Breast epithelium (tissue), 4 donors: ENCODE measurements at places on chromosomes 1 and 21.

DNA sequence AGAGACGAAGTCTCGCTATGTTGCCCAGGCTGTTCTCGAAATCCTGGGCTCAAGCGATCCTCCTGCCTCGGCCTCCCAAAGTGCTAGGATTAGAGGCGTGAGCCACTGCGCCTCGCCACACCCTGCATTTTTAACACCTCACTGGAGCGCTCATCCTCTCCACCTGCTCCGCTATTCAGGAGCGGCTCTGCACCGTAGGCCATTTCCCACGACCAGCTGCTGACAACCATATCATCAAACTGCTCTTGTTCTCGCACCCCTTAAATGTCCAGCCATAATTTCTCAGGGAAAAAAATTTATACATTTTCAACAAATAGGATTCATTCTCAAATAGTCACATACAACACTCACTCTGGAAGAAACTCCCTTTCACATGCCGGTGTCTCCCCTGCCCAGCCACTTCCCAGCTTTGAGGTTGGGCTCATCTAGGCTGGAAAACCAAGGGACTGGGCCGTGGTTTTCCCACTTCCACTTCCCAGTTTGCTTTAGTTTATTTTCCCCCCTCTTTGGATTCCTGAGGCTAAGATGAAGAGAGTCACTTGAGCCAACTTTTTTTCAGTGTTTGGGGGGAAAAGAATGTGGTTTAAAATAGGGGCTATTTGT, 639 bp upstream of the IPO9 start:
- H3K36me3 ChIP-seq = no peaks in the 10 kb centered on the region
- H3K27ac ChIP-seq = no peak overlapping the region
- peaks cover 9% of the 10 kb centered on the region for H3K4me1 ChIP-seq
- no peaks in the 10 kb centered on the region for H3K27me3 ChIP-seq
- no peak for DNase-seq

GRCh38 chr21:41428847-41429246, 2.8 kb downstream of the MX1 start:
- H3K4me1 ChIP-seq = no peaks in the 10 kb centered on the region
- no peaks in the 10 kb centered on the region for H3K36me3 ChIP-seq
- DNase-seq = no peak

- H3K27me3 ChIP-seq = no peaks in the 10 kb centered on the region
- H3K4me3 ChIP-seq = no peak overlapping the region
- no peaks in the 10 kb centered on the region for H3K36me3 ChIP-seq
These were observed 491.2 kb upstream of the ZRANB2 start for GRCh38 chr1:71572038-71572437.

DNA sequence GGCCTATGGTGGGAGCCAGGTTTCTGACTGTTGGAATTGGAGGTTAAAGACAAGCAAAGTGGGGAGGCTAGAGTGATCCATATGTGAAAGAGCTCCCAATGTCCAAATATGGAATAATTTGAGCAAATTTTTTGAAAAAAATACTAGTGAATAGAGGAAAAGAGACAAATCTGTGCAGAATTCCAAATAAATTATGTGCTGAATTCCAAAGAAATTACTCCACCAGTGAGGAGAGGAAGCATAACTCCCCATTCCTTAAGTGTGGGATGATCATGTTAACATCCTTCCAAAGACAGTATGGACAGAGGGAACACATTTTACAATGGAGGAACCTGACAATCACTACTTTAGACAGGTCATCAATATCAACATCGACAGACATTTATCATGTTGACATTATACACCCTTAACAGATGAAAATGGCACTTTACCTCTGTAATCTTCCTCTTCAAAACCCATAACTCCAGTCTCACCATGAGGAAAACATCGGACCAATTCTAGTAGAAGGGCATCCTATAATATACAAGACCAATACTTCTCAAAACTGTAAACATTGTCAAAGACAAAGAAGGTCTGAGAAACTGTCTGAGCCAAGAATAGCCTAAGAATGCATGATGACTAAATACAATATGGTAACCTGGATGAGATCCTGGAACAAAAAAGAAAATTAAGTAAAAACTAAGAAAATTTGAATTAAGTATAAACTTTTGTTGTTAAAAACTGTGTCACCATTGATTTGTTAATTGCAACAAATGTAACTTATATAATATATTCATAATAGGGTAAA, 71.5 kb upstream of the RGS4 start:
- no peaks in the 10 kb centered on the region for H3K4me1 ChIP-seq
- H3K36me3 ChIP-seq = no peaks in the 10 kb centered on the region
- no peak for DNase-seq
- no peak overlapping the region for H3K27ac ChIP-seq

- peak overlapping the region; percentile 40 for H3K27ac ChIP-seq
- no peaks in the 10 kb centered on the region for H3K36me3 ChIP-seq
- H3K4me1 ChIP-seq = no peaks in the 10 kb centered on the region
- H3K27me3 ChIP-seq = no peaks in the 10 kb centered on the region
- DNase-seq = no peak
These were observed 13.5 kb downstream of the TOR3A start for GRCh38 chr1:179095377-179095776.

DNA sequence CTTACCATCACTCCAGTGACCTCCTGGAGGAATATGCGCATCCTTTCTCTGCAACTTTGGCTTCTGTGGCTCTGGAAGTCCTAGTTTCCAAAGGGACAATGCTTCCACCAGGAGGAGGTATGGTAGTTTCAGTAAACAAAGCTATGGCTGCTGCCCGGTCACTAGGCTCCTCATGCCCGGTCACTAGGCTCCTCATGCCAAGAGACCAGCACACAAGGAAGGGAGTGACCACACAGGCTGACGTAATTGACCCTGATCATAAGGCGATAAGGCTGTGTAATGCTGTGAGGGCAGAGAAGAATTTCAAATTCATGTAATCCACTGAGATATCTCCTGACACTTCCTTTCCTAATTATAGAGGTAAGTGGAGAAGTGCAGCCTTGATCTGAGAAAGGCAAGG, 102.9 kb downstream of the DTL start:
- no peaks in the 10 kb centered on the region for H3K4me1 ChIP-seq
- H3K27me3 ChIP-seq = no peaks in the 10 kb centered on the region
- no peak for DNase-seq
- no peak overlapping the region for H3K4me3 ChIP-seq
- H3K27ac ChIP-seq = peak overlapping the region; percentile 19

DNA sequence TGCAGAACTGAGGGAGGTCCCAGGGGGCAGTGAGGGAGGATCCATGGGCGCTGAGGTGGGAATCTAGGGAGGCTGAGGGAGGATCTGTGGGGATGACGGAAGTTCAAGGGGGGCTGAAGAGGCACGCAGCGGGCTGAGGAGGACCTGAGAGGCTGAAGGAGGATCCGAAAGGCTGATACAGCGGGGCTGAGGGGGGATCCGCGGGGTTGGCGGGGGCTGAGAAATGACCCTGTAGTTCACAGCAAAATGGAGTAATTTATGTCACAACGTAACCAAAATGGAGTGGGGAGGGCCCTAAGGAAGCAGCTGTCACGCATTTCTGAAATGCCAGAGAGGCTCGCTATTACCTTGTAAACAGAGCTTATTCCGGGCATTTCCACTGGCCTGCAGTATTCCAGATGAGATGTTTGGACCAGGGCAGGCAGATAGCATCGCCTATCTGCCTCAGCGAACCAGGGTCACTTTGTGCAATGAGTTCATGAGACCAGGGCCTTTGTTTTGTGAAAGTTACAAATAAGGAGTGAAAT, 926 bp upstream of the MRPL55 start:
- H3K4me1 ChIP-seq = peaks cover 7% of the 10 kb centered on the region
- no peaks in the 10 kb centered on the region for H3K27me3 ChIP-seq
- peak overlapping the region; percentile 74 for H3K4me3 ChIP-seq
- DNase-seq = no peak

DNA sequence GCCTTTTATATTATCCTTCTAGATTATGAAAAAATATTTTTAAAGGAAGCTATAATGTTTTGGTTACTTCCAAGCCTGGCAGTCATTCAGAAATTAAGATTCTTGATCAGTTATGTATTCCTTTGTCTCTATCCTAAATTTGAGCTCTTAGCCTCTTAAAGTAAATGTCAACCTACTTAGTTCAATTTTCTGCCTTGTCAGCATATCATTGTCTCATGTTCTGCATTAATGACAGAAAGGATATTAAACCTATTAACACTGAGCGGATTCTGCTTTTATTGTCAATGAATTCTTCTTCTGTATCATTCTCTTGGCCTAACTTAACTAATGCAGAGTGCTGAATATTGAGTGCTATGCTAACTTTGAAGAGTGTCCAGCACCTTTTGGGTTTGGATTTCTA, 56.0 kb downstream of the SDCCAG8 start:
- H3K27me3 ChIP-seq = no peaks in the 10 kb centered on the region
- no peak overlapping the region for H3K27ac ChIP-seq
- H3K4me1 ChIP-seq = no peaks in the 10 kb centered on the region

DNA sequence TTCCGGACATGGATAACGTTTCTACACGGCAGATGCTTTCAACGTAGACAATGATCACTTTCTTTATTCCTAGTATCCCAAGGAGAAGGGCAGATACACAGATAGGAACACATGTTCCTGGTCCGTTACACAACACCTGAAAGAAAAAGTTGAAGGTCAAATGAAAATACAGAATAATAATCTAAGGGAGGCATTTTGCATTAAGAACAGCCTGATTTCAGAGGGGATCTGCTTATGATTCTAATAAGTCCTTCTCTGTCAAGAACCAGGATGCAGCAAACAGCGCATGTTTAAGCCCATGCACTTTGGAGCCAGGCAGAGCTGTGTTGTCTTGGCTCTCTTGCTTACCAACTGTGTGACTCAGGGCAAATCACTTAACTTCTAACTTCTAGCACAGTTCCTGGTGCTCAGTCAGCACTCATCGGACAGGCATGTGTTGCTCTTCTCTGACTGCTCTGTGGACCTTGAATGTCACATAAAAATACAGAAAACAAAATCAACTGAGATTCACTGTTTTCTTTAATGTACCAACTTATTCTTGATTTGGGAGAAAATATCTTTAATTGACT, 56.3 kb upstream of the CNN3 start:
- no peaks in the 10 kb centered on the region for H3K27me3 ChIP-seq
- H3K27ac ChIP-seq = peak overlapping the region; percentile 45
- H3K36me3 ChIP-seq = no peaks in the 10 kb centered on the region
- no peak overlapping the region for H3K4me3 ChIP-seq
- H3K4me1 ChIP-seq = peaks cover 5% of the 10 kb centered on the region

DNA sequence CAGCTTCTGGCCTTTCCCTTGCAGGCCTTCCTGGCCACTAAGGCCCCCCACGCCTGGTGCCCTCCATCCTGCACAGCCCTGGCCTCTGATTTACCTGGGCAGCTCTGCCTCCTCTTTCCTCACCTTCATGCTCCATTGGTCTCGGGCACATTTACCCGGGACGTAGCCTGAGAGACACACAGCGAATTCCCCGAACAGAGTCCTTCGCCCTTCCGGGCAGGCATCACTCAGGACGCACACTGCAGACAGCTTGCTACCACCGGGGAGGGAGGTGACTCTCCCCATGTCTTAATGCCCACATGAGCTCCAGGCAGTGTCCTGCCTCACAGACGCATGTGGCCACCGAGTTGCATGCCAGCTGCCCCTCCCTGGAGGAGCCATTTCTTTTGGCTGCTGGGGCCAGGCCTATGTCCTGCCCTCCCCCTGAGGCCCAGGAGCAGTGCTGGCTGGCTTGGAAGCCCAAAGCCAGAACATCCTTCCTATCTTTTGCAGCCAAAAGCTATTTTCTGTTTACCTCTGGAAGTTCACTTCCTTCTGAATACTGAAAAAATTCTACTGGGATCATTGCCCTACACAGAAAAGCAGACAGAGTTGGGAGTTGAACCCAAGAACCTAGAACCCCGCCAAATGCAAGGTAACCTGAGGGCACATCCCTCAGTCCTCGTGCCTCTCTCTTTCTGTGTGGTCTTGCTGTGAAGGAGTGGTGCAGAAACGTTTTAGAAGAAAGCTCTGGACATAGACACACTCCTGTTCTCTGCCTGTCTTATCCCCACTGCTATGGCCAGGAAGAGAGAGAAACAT, 209.5 kb downstream of the TOMM20 start:
- no peak for DNase-seq
- no peaks in the 10 kb centered on the region for H3K27me3 ChIP-seq
- H3K4me1 ChIP-seq = peaks cover 13% of the 10 kb centered on the region
- H3K36me3 ChIP-seq = no peaks in the 10 kb centered on the region
- H3K27ac ChIP-seq = peak overlapping the region; percentile 92

DNA sequence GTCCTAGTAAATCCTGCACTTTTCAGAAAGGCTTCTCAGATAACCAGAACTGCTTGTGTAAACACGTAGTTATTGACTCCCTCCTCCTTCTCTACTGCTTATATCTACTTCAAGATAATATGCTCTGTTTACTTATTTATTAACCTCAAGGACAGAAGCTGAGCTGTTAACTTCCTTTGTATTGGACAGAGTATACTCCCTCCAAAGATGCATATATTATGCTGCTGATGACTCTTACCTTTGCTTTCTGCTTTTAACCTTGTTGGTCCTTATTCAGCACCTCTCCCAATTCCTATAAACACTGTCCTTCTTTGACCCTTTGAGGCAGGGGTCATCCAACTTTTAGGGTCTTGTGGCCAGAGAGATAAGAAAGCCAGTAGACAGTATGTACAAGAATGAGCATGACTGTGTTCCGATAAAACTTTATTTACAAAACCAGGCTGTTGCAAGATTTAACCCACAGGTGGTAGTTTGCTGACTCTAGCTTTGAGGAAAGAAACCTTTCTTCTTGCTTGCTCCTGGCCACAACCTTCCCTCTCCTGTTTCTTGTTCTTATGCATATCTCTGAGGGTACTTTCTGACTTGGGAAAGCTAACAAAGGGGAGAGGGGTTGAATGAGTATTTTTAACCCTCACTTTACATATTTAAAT, 4.9 kb downstream of the TPM3 start:
- no peaks in the 10 kb centered on the region for H3K4me1 ChIP-seq
- H3K4me3 ChIP-seq = no peak overlapping the region
- H3K36me3 ChIP-seq = no peaks in the 10 kb centered on the region
- no peak for DNase-seq
- H3K27ac ChIP-seq = no peak overlapping the region
- H3K27me3 ChIP-seq = no peaks in the 10 kb centered on the region

DNA sequence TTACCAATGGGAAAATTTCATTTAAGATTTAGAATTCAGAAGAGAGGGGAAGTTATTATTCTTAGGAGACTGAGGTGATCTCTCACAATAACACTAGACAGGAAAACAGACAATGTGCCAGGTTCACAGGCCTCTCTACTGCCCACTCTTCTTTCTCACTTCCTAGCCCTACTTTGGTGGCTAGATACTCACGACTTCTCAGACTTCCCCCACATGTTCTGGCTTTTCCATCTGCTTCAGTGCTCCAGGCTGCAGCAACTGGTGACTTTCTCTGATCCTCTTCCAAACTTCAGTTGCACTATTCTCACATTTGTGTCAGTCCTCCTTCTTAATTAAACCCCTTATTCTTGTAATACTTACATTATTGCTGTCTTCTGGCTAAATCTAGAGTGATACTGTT, 208.7 kb upstream of the KCTD3 start:
- no peak overlapping the region for H3K27ac ChIP-seq
- H3K36me3 ChIP-seq = no peaks in the 10 kb centered on the region
- no peak for DNase-seq
